ENCODE measurements at places on chromosomes 6 and 20.
A peak's percentile ranks its signal among the peaks of the same experiment; 100 is the strongest.

DNA sequence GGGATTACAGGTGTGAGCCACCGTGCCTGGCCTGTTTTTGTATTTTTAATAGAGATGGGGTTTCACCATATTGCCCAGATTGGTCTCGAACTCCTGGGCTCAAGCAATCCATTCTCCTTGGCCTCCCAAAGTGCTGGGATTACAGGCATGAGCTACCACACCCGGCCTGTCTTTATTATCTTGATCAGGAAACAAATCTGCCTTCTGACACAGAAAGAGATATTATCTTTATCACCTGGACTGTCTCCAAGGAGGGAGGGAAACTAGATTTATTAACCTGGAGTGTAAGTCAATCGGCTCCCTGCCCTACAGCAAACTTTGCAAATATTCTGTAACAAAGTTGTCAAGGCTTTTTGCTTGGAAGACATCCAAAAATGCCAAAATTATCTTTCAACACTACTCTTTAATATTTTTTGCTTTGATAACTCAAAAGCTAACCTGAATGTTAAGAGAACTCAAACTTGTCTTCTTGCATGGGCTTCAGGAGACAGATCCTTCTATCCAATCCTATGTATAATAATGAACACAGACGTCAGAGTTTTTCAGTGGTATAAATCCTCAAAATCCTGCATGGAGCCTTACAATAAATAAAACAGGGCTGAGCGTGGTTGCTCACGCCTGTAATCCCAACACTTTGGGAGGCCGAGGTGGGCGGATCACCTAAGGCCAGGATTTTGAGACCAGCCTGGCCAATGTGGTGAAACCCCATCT lies 85.0 kb upstream of the LOC128125822 start:
- H3K4me1 ChIP-seq: no peaks in the 10 kb centered on the region
- no peak overlapping the region for H3K27ac ChIP-seq
- no peak overlapping the region for H3K4me3 ChIP-seq

DNA sequence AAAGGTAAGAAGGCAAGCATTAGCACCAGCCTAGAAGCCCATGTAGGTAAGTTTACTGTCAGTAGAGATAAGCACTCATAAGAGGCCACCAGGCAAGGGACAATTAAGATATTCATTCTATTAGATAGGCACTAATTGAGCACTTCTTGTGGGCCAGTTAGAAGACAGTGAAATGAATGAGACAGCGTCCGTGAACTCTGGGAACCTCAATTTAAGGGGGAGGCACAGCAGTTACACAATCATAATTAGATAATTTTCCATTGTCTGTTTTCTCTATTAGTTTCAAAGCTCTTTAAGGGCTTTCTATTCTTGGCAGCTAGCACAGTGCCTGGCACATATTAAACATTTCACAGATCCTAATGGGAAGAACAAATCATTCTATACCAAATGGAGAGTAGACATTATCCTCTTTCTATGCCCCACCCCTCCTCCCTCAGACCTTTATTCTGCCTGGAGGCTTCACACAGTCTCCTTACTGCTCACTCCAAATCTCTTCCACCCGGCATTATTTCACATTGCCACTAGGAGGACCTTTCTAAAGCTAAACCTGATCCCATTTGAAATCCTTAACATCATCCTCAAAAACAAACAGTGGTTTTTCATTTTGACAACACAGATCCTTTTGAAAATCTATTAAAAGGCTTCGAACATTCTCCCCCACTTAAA lies 529.6 kb downstream of the ADGRB3 start:
- no peak for DNase-seq
- H3K27ac ChIP-seq: no peak overlapping the region
- H3K27me3 ChIP-seq: no peaks in the 10 kb centered on the region
- H3K36me3 ChIP-seq: peaks cover 2% of the 10 kb centered on the region
- H3K4me1 ChIP-seq: no peaks in the 10 kb centered on the region
- H3K4me3 ChIP-seq: no peak overlapping the region

DNA sequence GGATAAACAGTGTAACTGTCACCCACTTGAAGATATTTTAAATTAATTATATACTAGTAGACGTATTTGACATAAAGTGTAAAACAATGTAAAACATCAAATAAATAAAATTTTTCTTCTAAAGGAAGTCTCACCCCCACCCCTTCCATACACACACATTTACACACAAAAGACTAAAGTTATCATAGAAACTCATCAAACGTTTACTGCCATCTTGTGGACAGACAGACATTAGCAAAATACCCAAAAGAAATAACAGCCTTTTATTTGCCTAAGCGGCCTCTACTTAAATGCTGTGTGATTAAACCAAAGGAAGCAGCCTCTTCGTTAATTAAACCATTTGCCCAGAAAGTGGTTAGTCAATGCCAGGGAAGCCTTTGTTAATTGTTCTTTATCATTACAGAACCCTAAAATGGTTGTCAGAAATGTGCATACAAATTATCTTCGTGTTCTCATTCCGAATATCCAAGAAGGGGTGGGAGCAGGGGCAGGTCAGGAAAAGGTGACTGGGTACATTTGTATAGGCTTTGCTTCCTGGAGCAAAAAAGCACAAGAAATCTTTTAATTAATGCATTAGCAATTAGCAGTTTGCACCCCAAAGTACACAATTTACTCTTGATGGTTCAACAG lies 176.2 kb upstream of the SASH1 start:
- DNase-seq: no peak
- H3K36me3 ChIP-seq: no peaks in the 10 kb centered on the region
- no peak overlapping the region for H3K4me3 ChIP-seq

DNA sequence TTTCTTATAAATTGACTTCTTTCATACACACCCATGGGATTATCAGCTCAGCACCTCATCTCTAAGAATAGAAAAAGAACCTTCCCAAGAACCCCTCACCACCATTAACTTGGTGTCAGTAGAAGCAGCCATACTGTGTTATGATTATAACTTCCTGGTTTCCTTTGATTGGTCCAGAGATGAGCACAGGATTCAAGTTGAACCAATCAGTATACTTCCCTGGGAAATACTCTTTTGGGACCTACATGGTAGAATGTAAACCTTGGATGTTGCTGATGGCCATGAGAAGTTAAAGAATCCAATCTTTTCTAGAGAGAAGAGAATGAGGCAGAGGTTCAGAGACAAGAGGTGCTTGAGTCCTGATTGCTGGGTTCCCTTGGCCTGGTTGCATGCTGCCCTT lies 190.8 kb downstream of the BMP7 start:
- H3K36me3 ChIP-seq: no peaks in the 10 kb centered on the region
- no peak for DNase-seq
- H3K27me3 ChIP-seq: peaks cover 13% of the 10 kb centered on the region

DNA sequence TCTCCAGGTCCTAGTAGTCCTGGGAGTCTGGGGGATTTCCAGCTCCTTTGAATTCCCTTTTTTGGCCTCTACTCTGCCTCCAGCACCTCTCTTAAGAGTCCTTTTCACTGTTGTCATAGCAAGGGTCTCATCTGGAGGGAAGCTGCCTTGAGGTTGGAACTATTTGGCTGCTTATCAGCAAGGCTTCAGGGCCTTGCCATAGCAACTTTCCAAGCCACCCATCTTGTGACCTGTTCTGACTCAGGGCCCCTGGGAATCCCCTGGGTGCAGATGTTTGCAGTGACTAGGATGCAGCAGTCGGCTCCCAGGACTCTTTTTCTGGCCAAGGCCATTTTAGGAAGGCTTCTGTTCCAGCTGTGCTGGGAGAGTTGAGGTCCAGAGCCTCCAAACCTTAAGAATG lies 12.4 kb downstream of the PKIG start:
- no peak overlapping the region for H3K27ac ChIP-seq
- peaks cover 5% of the 10 kb centered on the region for H3K36me3 ChIP-seq
- no peak for DNase-seq

DNA sequence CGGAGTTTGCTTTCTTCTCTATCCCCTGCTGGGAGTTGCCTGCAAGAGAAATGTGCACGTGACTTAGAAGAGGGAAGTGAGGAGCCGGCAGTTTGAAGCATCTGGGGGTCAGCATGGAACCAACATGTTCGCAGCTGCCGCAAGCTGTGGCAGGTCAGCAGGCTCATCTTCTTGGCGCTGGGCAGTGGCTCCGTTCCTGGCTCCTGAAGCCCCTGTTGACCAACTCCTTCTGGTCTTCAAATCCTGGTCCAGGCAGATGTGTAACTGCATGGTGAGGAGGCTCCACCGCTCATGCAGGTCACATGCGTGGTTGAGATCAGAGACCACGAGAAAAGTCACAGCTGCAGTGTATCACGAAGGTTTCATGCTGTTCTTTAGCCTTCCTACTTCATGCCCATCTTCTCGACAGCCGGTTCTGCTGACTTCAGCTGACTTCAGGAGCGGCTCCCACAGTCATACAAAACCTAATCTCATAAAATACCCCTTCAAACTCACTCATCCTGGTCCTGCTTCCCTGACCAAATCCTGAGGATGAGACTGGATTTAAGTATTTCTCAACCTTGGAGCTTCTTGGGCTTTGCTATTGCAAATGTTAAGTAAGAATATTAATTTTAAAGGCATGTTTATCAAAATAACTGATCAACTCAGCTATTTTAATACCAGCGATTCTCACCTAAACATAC lies 44.9 kb upstream of the BCAS1 start:
- no peak overlapping the region for H3K4me3 ChIP-seq
- no peak overlapping the region for H3K27ac ChIP-seq
- peaks cover 14% of the 10 kb centered on the region for H3K27me3 ChIP-seq
- DNase-seq: no peak

GRCh38 chr20:15902493-15902892 lies 670.8 kb downstream of the KIF16B start:
- no peaks in the 10 kb centered on the region for H3K36me3 ChIP-seq
- no peaks in the 10 kb centered on the region for H3K4me1 ChIP-seq
- DNase-seq: no peak
- no peaks in the 10 kb centered on the region for H3K27me3 ChIP-seq
- H3K27ac ChIP-seq: no peak overlapping the region

DNA sequence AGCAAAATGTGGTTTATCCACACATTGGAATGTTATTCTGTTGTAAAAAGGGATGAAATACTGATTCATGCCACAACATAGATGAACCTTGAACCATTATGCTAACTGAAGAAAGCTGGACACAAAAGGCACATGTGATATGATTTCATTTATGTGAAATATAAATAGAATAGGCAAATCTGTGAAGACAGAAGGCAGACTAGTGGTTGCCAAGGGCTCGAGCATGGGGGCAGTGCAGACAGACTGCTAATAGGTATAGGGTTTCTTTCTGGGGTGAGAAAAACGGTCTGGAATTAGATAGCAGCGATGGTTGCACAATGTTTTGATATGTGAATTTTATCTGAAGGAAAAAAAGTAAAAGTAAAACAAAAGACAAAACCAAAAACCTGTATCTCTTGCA lies 54.6 kb upstream of the FNDC1 start:
- H3K27me3 ChIP-seq: no peaks in the 10 kb centered on the region
- no peak overlapping the region for H3K4me3 ChIP-seq
- DNase-seq: no peak
- H3K27ac ChIP-seq: peak overlapping the region; percentile 11

DNA sequence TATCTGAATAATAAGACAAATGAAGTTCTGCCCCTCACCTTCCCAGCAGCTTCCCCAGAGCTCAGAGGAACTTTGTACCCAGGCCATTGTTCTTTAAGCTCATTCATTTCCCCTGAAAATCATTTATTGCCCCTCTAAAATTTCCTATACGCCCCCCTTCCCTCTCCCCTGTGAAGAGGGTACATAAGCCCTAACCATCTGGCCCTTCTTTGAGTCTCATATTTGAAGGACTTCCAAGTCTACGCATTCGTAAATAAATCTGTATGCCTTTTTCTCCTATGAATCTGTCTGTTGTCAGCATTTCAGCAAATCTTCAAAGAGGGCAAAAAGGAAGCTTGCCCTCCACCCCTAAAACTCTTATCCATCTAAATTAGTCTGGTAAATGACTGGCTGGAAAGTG lies 73.1 kb upstream of the DST start:
- H3K27me3 ChIP-seq: no peaks in the 10 kb centered on the region
- H3K27ac ChIP-seq: no peak overlapping the region
- no peaks in the 10 kb centered on the region for H3K4me1 ChIP-seq
- peaks cover 3% of the 10 kb centered on the region for H3K36me3 ChIP-seq
- H3K4me3 ChIP-seq: no peak overlapping the region

DNA sequence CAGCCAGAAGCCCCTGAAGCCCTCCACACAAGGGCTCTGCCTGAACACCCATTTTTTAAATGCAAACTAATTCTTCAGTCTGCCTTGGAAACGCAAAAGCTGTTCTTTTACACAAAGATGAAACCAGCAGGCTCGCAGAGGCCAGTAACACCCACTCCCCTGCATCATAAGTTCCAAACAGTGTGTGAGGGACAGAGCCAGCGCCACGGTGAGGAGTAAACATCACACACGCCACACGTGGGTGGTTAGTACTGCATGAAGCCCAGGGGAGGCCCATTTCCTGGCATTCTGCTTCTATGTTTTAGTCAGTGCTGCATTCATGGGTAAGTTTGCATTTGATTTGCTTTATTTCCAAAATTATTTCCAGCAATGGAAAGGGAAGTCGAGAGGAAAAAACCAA lies 217.7 kb upstream of the RIN2 start:
- no peak overlapping the region for H3K4me3 ChIP-seq
- DNase-seq: no peak
- peaks cover 9% of the 10 kb centered on the region for H3K4me1 ChIP-seq
- no peak overlapping the region for H3K27ac ChIP-seq

DNA sequence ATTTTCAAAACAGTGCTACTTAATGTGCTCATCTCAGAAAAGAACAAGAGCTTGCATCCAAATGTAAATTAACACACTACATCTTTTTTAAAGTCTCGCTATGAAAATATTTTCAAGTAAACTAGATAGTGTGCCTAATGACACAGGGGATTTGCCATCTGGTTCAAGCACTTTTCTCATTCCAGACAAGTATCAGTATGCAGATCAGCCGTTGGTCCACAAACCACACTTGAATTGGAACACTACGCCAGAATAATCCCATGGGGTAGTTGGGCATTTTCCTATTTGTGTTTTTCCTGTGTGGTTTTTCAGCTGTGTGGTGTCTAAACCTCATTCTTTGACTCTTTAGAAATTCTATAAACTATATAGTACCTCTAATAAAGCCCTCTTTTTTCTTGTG lies 256.2 kb downstream of the EPHA7 start:
- no peaks in the 10 kb centered on the region for H3K36me3 ChIP-seq
- no peak for DNase-seq
- H3K4me3 ChIP-seq: no peak overlapping the region
- no peaks in the 10 kb centered on the region for H3K27me3 ChIP-seq
- H3K27ac ChIP-seq: no peak overlapping the region

DNA sequence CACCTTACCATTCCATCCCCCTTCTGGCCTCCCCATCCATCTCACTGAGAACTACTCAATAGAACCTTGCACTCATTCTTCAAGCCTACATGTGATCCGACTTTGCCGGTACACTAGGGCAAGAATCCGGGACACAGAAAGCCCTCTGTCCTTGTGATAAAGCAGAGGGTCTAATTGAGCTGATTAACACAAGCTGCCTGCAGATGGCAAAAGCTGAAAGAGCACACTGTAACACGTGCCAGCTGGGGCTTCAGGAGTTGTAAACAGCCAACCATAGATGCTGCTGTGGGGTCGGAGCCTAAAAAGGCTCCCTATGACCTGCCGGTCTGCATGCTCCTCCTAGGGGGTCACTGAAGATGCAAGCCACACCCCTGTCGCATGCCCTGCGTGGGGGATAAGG lies 124.1 kb downstream of the RNF144B start:
- H3K4me3 ChIP-seq: no peak overlapping the region
- no peak for DNase-seq
- no peaks in the 10 kb centered on the region for H3K36me3 ChIP-seq
- H3K4me1 ChIP-seq: no peaks in the 10 kb centered on the region
- no peak overlapping the region for H3K27ac ChIP-seq
- peaks cover 9% of the 10 kb centered on the region for H3K27me3 ChIP-seq
